ENCODE measurements at places on chromosomes 7 and 10.

DNA sequence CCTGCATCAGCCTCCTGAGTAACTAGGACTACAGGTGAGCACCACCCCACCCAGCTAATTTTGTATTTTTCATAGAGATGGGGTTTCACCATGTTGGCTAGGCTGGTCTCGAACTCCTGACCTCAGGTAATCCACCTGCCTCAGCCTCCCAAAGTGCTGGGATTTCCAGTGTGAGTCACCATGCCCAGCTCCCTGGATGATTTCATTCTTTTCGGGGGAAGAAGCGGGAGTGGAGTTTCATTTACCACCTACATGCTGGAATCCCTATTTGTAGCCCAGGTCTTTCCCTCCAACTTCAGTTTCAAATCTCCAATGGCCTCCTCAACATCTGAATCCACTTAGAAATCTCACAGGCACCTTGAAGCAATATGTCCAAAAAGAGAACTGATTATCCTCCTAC is 2.9 kb upstream of the BTRC start:
- DNase-seq, result no peak

DNA sequence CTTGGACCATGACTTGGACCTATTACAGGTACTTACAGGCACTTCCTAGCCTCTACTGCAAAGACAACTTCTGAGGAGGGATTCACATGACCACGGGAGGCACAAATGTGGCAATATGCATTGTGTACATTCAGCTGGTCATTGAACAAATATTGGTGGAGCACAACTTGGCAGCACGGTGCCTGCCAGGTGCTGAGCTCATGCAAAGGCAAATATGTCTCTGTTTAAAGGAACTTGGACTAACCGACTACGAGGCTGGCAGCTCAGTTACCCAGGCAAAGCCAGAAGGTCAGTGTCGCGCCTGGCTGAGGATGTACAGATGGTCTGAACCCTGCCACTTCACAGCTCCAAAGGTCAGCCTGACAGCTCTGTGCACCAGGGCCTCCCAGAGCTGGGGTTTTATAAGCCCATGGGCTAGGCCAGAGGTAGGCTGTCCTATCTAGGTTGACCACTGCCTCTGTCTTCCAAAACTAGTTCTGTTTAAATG is 6.1 kb downstream of the DENND11 start:
- DNase-seq, result no peak

- no peak for DNase-seq
These were observed 133.4 kb downstream of the LRRC4 start for GRCh38 chr7:127897704-127898454.

- no peak for DNase-seq
These were observed 2.5 kb upstream of the EMX2 start for GRCh38 chr10:117539903-117540639.

DNA sequence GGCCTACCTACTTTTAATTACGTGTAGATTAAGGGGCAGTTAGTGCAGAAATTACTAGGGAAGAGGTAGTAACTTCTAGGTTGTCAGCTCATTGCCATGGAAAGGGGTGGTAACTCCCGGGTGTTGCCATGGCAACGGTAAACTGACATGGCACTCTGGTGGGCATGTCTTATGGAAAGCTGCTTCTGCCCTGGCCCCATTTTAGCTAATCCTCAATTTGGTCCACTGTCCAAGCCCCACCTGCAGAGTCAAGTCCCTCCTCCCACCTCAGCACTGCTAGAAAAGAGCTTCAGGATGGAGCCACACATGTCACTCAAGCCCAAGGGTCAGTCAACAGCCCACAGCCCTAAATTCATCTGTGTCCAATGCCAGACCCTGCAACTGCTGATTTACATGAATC is 7.5 kb upstream of the ZKSCAN1 start:
- no peak for DNase-seq

DNA sequence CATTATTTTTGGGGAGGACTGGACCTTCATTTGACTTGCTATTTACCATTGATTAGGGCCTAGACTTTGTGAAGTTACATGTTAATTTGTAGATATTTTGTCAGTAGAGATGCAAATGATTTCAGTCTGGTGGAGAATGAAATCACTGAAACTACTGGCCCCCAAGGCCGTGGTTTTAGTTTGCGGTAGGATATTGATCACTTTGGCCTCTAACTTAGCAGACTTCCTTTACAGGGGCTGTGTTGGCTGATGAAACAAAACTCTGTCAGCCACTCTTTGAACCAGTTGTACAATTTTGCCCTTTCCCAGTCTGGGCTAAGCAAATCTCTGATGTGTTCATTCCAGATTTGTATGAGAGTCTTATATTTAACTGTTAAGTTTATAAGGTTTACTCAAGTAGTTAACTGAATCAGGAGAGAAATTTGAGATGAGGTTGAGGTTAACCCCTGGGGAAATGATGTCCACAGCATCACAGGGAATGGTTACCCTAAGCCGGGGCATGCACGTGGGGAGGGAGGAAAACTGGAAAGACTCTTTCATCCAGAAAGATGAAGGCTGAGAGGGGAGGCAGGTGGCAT is 105.7 kb upstream of the INSIG1 start:
- no peak for DNase-seq

DNA sequence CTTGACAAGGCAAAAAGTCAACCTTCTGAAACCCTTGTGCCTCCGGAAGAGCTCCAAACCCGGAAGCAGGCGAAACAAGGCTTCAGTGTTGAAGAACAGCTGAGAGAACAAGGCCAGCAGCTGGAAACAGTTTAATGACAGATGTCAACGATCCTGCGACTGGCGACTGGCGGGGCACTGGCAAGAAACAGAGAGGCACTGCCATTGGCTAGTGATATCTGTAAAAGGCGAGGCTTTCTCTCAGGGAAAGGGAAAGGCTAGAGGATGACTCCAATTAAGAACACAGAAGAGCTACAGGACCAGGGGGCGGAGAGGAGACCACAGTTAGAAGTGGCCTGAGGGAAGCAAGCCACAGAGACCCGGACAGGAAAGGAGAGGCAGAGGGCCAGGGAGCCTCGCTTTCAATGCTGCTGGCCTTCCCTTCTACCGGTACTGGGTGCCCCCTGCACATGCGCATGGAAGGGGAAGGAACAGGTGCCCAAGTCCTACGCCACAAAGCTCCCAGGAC is 19.4 kb downstream of the ITGB1 start:
- no peak for DNase-seq

DNA sequence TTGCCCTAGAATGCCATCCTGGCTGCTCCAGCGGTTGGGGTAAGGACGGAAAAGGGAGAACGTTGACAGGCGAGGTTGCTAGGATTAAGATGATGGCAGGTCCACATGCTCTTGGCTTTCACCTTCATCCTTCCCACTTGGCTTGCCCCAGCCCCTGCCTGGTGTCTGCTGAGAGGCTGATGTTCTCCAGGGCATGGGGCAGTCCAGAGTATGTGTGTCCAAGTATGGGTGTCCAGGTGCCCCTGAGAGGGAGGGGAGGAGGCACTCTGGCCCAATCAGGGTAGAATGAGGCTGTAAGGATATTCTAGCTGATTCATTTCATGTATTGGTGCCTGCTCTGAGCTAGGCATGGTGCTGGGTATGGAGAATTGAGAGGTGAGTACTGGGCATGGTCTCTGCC is 12.6 kb downstream of the NEURL1 start:
- no peak for DNase-seq

DNA sequence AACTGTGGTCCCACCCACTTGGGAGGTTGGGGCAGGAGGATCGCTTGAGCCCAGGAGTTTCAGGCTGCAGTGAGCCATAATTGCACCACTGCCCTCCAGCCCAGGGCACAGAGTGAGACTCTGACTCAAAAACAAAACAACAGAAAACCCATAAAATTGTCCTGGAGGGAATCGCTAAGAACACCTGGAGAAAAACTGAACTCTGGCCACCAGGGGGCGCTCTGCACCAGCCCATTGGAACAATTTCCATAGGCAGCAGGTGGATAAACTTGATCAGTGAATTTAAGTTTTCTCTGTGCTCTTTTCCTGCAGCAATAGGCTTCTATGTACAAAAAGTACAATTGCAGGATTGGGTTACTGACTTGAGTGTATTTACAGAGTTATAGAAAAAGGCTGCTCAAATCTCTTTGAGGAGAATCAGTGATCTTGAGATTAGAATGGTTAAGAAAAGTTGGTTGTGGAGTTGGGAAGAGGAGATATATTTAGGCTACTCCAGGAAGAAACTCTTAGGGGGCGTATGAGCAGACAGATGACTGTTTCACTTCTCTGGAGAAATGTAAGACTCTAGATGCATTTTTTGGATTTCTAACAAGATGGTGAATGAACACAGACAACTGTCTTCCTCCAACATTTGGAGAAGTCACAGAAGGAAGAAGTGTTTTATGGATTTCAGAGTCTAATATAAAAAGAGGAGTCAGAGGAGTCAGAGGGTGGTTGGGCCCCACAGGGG is 274.9 kb upstream of the GALNT17 start:
- DNase-seq, result no peak

GRCh38 chr10:6702030-6702429 is 122.0 kb upstream of the PRKCQ start:
- DNase-seq, result no peak

GRCh38 chr10:43134126-43134905 is 3.9 kb upstream of the CSGALNACT2 start:
- DNase-seq, result no peak

DNA sequence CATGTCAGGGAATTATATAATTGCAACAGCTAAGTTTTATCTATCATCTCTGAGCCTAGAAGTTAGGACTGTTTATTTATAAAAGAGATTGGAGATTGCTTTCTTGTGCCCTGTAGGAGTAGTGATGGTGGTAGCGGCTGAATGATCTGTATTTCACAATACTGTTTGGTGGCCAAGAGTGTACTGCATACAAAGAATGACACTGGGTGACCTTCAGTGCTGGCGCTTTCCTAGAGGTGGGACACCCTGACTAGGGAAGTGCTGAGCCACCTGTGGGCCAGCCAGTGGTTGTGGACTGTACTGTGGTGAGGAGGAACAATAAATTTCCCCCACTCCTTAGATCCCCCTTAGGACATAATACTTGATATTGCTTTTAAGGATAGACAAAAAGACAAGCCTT is 53.0 kb downstream of the COPG2 start:
- DNase-seq, result no peak

GRCh38 chr7:13860734-13861133 is 128.7 kb downstream of the ETV1 start:
- DNase-seq, result no peak

- no peak for DNase-seq
These were observed 54.3 kb upstream of the NRP1 start for GRCh38 chr10:33388785-33389184.

DNA sequence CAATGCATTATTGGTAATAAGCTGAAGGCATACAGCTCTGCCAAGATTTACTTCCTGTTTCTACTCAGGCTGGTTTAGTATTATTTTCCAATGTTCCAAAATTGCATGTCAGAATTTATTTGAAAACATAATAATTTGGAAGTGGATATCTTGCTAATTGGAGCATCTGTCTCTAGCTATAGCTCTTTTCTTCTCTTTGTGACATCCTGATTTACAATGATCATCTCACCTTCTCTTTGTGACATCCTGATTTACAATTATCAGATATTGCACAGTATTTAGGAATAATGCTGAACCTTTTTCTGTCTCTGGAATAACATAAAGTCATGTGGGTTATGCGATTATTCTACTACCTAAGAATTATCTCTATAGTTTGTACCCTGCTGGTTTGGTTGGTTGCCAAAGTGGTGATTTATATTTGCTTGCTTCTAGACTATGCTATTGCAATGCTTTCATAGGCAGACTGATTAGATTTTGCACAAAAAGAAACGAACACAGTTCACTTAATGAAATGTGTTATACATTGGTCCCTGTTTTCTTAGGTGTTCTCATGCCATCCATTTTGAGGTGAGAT is 44.3 kb upstream of the CABCOCO1 start:
- no peak for DNase-seq

DNA sequence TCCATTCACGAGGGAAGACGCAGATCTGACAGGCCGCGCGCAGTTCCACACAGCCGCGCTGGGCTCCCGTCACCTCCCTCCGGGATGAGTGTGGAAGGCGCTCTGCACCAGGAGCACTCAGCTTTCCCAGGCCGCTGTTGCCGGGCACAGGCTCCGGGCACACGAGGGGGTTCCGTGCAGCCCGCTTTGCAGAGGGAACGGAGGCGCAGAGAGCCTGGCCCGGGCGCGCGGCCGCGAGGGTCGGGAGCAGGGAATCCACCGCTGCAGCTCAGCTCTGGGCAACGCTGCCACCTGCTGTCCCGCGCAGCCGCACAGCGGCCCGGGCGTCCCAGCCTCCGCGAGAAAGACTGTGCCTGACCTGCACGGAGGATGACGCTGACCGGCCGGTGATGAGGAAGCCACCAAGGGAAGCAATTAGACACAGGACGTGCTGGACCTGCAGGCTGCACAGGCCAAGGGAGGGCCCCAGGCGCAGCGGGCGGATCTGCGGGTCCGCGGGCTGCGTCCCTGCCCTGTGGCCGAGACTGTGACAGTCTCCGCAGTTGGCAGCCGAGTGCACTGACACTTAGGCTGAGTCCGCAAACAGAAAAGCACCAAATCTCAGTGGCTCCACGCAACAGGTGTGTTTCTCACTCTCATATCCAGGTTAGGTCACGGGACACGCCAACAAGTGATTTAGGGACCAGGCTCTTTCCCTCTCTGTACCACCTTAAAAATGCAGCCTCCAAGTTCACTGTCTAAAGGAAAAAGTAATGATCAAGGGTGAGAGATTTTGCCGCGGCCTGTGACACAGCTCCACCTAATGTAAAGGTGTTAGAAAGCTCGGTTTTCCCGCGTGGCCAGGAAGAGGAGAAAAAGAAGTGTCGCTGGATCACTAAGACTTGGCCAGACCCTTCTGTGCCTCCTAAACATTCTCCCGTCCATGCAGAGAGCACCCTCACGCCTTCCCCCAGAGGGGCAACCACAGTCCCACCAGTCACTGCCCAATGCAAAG is 94.5 kb downstream of the SEC61G start:
- DNase-seq, result no peak

DNA sequence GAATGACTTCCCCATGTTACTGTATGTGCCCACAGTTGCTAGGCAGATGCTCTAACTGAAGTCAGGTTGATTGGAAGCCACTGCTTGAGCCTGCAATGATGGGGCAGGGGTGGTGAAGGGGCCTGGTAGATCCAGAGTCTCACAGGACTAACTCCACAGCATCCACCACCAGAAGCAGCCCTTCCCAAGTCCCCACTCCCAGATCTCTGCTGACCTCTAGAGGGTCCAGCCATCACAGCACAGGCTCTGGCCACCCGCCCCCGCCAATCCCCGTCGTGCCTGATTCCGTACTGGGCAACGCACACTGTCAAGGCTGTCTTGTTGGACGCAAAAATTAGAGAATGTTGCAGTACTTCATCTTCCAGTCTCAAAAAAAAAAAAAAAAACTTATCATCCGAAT is 136.8 kb upstream of the PDE1C start:
- DNase-seq, result no peak

- no peak for DNase-seq
These were observed 37.7 kb downstream of the ASB13 start for GRCh38 chr10:5628451-5629302.

- peak; percentile 3 for DNase-seq
These were observed 51.6 kb downstream of the SMKR1 start for GRCh38 chr7:129553899-129554461.

GRCh38 chr10:120011359-120012130 is 119.0 kb downstream of the SEC23IP start:
- no peak for DNase-seq

DNA sequence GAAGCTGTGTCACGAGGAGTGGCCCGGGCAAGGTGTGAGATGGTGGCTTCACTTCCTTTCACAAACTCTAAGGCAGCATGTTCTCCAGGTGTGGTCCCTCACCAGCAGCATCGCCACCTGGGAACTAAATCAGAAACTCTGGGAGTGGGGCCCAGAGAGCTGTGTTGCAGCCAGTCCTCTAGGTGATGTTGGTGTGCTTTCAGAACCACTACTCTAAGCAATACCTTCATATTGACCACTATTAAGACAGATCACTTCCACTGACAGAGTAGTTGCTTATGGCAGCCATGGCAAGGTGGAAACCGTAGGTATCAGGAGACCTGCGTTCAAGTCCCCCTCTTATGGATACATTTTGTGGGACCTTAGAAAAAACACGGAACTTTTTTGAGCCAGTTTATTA is 495.8 kb upstream of the GALNT17 start:
- DNase-seq, result no peak
